H7 (cell line): ENCODE measurements at places on chromosomes 13 and 19. TPM values are rescaled to one million over a fixed set of nuclear protein-coding genes. Genes with fewer than 3 reads are reported as not detected.

- DNase-seq: no peak
Measured at GRCh38 chr19:8214802-8215201, 5.6 kb downstream of the CERS4 start.

DNA sequence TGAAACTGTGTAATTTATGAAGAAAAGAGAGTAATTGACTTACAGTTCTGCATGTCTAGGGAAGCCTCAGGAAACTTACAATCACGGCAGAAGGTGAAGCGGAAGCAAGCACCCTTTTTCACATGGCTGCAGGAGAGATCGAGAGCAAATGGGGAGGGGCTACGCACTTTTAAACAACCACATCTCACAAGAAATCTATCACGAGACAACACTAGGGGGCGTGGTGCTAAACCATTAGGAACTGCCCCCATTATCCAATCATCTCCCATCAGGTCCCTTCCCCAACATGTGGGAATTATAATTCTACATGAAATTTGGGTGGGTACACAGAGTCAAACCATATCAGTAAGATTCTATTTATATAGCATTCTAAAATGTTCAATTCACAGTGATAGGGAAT, 114.8 kb upstream of the TRPC4 start:
- DNase-seq: no peak

DNA sequence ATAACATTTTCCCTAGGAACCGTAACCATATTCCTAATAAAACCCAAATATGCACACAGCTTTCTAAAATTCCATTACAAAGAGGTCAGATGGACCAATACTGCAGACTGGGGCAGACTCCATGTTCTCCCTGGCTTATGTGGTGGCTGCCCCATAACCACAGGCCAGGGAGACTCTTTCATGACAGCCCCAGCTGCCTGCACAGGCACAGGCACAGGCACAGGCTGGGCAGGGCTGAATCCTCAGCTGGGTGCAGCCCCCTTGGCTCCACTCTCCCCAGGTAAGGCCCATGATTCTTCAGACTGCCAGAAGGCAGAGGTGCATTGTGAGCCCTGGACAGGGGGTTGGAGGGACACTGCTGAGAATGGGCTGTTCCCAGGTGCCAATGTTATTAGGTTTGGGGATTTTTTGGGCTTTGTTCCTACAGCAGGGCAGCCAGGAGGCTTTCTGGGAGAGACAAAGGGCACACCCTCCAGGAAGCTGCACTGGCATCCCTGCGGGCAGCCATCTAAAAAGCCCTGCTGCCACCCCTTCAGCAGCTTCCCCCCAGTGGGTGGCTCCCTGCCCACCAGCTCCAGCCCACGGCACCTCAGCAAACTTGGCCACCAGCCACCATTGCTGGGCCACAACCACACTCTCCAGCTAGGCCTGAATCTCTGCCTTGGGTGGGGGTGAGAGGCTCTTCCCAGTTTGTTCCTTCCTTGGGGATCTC, 20.0 kb downstream of the DOCK9 start:
- peak; percentile 29 for DNase-seq

- no peak for DNase-seq
Measured at GRCh38 chr13:30442926-30443325, 20.6 kb downstream of the UBE2L5 start.

- no peak for DNase-seq
Measured at GRCh38 chr19:45141203-45141900, 19.4 kb downstream of the NKPD1 start.

Gene GRIK5
- 15.7 and 16.4 TPM in 2 replicates for total RNA-seq
